Fibroblast of skin of back (primary cell): ENCODE measurements at places on chromosomes 1 and 21.

GRCh38 chr1:194273660-194274059, 1087.2 kb upstream of the B3GALT2 start:
- no peak for DNase-seq

GRCh38 chr1:198408716-198409115, 131.8 kb downstream of the ATP6V1G3 start:
- DNase-seq, result no peak

DNA sequence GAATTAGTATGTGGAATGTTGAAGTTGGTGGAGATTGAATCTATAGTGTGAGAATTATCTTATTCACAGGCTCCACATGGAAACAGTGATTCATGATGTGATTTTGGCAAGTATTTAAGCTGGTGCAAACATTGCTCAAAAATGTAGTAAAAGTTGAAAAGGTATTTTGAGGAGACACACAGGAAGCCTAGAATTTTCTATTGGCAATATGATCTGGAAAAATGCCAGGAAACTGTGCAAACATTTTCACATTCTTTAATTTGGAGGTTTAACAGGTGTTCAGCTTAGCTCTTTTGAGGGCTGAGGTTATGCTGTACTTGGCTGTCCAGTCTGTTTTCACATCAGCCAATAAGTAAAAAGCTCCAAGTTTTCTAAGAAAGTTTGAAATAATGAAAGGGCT, 327.3 kb downstream of the RWDD3 start:
- DNase-seq, result peak; percentile 11

DNA sequence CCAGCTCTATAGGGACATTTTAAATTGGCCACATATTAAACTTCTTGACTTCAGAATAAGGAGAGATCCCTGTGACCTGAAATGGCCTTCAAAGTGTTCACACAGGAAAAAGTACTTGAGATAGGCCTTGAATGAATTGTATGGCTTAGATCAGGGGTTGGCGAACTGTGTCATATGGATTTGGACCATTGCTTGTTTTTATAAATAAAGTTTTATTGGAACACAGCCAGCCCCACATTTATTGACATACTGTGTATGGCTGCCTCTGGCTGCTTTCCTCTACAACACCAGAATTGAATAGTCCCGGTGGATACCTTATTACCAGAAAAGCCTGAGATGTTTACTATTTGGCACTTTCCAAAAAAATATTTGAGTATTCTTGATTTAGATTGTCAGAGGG, 4.0 kb downstream of the BROX start:
- DNase-seq, result no peak

GRCh38 chr1:170910273-170910672, 25.1 kb upstream of the MROH9 start:
- peak; percentile 72 for DNase-seq

DNA sequence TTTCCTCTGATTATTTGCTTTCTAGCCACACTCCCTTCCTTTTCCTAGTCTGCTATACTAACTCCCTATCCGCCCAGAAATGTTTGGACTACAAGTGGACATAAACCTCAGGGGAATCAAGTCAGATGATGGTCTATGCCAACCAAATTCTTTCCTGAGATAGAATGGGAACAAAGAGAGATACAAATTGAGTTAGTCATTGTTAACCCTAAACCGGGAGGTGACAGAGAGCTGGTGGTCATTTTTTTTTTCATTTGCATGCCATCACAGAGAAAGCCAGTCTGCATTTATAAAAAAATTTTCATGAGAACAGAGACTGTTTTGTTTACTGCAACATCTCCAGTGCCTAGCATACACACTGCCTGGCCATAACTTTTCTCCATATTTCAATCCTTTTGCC, 35.0 kb downstream of the MYSM1 start:
- peak; percentile 45 for DNase-seq

- DNase-seq, result no peak
Measured at GRCh38 chr1:44646261-44647110, 27.8 kb downstream of the TMEM53 start.

DNA sequence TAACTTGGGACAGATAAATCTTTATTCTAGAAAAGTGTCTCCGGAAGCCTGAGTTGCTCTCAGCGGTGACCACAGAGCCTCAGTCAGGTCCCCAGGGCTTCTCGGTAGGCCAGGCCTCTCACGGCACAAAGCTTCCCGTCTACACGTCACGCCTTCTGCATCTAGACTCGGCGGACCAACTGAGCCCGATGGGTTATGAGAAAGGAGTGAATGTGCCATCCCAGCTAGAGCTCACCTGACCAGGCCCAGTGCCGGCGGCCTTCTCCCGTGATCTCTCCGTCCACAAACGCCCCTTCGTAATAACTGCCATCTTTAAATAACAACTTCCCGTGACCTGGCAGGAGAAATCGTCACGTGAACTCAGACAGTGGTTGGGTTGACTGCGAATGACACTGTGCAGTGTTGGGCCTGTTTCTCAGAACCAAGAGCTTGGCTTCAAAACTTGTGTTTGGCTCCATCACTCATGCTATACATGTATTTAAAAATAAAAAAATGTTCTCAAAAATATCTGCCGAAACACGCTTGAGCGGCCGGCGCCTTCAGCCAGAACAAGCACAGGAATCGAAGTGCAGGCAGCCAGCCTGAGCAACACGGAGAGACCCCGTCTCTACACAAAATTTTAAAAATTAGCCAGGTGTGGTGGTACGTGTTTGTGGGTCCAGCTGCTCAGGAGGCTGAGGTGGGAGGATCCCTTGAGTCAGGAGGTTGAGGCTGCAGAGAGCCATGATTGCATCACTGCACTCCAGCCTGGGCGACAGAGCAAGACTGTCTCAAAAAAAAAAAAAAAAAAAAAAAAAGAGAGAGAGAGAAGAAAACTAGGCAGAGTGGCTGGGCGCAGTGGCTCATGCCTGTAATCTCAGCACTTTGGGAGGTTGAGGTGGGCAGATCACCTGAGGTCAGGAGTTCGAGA, 3.1 kb downstream of the MORN1 start:
- no peak for DNase-seq
